NCI-H345 (cell line): ENCODE measurements at places on chromosomes 1 and 21.
A peak's percentile ranks its signal among the peaks of the same experiment; 100 is the strongest.

DNA sequence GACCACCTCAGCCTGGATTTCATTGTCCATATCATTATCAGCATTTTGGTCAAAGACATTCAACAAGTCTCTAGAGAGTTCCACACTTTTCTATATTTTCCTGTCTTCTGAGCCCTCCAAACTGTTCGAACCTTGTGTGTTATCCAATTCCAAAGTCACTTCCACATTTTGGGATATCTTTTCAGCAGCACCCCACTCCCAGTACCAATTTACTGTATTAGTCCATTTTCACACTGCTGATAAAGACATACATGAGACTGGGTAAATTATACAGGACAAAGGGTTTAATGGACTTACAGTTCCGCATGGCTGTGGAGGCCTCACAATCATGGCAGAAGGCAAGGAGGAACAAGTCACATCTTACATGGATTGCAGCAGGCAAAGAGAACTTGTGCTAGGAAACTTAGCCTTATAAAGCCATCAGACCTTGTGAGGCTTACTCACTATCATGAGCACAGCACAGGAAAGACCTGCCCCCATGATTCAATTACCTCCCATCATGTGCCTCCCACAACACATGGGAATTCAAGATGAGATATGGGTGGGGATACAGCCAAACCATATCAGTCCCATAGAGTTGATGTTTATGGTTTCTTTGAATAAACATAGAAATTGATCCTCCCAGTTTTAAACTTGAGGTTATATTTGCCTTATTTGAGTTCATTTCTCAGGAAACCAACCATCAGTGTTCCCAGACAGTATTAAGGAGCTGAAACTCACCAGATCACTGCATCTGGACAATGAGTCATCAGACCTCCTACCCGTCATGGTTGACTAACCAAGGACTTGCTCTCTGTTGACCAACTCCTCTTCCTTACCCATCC, 322.7 kb upstream of the DUSP10 start:
- no peak for DNase-seq

DNA sequence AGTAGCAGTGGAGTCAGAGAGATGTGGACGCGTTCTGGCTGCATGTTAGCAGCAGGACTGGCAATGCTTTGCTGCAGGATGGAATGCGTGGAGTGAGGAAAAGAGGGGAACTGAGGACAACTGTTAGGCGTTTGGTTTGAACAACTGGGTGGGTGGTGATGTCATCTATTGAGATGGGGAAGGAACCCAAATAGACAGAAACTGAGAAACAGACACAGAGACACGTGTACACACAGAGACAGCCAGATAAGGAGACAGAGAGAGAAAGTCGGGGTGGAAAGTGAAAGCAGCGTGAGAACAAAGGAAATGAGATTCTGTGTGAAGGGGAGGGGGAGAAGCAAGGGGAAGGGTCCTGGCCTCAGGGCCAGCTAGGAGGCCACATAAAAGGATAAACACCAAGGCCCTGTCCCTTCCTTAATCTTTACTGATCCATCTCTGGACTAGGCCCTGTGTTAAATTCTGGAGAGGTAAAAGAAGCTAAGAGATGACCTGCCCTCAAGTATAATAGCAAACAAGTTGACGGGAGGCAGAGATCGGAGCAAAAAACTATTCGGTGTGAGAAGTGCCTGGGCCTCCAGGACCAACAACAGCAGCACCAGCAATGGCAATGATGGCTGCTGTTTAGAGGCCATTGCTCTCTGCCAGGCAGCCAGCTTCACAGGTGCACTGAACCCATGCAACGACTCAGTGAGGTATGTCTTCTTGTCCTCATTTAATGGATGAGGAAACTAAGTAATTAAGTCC, 31.6 kb downstream of the VWA5B1 start:
- no peak for DNase-seq

GRCh38 chr1:62391369-62391971, 45.4 kb upstream of the USP1 start:
- DNase-seq = no peak

DNA sequence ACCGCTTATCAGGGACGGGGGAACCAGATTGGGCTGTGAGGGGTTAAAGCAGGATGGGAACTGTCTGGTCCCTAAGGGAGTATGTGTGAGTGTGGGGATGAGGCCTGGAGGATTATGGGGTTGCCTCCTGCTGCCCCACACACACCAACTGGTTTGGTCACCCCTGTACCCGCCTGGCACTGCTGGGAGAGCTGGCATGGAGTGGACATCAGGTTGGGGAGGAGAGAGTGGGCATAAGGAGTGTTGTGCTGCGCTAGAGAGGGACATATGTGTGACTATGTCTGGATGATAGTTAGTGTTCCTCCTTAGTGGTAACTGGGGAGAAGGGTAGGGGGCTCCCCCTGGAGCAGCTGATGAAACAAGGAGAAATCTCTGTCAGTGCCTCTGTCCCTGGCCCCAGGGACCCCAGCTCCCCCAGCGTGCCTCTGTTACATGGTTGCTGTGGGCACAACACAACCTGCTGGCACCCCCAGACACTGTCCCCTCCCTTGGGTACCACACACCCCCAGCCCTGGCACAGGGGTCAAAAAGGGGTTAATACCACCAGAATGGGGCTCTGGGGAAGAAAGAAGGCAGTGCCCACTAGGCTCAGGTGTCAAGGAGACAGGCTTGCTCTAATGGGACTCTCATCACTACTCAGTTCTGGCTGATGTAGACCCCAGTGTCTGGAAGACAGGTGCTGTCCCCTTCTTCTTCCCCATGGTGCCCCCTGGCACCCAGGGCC, 1.9 kb downstream of the ZBTB7B start:
- DNase-seq = no peak

DNA sequence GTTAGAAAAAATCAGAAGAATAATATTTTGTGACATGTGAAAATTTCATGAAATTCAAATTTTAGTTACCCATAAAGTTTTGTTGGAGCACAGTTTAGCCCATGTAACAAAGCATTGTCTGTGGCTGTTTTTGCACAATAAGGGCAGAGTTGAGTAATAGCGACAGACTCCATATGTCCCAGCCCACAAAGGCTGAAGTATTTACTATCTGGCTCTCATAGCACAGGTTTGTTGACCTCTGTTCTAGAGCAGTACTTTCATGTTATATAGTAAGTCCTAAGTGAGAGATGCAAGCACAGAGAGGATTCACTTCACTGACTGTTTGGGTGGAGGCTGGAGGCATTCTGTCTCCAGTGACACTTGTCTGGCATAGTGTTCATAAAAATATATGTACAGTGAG, 6.8 kb downstream of the LAMC1 start:
- peak; percentile 62 for DNase-seq

DNA sequence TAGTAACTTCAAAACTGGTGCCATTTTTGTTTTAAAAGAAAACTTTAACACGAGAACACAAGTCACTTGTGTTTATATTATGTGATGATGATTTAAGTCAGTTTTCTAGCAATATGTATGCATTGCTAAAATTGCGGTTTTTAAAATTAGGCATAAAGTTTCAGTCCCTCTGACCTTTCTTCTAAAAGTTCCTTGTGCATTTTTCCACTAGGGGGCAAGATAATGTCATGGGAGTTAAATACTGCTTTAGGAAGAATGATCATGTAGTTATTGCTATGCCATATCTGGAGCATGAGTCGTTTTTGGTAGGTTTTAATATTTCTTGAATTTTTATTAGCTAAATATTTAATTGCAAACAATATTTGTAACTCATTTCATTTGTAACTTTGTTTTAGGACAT, 10.7 kb downstream of the CDC7 start:
- DNase-seq = peak; percentile 24

- no peak for DNase-seq
Observed at GRCh38 chr1:204528677-204529076, 12.5 kb downstream of the MDM4 start.

DNA sequence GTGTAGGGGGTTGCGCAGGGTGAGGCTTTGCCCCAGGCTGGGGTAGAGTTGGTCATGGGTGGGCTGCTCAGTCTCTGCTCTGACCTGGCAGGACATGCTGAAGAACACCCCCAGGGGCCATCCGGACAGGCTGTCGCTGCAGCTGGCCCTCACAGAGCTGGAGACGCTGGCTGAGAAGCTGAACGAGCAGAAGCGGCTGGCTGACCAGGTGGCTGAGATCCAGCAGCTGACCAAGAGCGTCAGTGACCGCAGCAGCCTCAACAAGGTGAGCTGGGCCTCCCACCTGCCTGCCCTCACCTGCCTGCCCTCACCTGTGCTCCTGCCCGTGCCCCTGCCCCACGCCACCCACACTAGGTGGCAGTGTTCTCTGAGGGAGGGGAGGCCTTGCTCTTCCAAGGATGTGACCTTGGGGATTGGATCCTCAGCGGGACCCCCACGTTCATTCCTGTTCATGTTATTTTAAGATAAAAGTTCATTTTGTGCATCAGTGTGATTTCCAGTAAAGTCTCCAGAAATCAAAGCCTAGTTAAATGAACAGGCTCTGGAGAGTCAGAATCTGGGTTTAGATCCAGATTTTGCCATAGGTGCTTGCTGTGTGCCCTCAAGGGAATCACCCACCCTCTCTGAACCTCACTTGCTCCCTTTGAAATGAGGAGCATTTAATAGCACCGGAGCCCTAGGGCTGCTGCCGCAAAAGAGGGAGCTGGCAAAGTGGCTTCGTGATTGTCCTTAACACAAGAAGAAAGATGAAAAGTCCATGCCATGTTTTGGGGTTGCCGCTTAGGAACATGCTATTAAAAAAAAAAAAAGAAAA, 87.9 kb downstream of the ARHGEF10L start:
- DNase-seq = no peak

DNA sequence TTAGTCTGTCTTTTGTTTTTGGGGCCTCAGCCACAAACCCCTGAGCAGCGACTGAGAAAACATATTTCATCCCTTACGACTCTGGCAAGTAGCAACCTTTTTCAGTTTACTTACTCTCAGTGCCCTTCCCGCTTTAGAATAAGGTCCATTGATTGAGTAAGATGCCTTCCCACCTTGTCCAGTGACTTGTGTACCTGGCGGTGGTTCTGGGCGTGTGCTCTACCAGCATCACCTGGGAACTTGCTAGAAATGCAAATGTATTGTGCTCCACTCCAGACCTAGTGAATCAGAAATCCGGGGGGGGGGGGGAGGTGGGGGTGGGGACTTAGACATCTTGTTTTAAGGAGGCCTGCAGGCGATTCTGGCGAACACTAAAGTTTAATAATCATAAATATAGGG, 72.1 kb downstream of the S1PR1 start:
- DNase-seq = peak; percentile 54

DNA sequence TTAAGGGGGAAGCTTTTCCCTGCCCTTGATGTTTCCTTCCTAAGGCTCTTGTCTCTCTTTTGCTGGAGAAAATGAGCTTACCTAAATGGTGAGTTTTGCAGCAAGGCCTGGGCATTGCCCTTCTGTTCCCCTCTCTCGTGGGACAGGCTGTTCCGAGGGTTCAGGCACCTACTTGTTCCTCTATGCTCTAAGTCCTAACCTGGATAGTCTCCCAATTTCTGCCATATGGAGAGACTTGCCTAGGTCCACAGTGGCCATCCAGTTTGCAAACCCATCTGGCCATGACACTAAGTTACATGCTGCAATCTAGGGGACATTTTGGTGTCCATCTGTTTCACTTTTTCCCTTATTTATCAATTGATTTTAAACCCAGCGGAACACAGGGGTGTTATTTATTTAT, 192.0 kb upstream of the KIAA0040 start:
- DNase-seq = no peak

GRCh38 chr1:245822996-245823395, 668.2 kb downstream of the KIF26B start:
- DNase-seq = no peak

GRCh38 chr1:77824079-77824478, 44.6 kb downstream of the MIGA1 start:
- DNase-seq = no peak

DNA sequence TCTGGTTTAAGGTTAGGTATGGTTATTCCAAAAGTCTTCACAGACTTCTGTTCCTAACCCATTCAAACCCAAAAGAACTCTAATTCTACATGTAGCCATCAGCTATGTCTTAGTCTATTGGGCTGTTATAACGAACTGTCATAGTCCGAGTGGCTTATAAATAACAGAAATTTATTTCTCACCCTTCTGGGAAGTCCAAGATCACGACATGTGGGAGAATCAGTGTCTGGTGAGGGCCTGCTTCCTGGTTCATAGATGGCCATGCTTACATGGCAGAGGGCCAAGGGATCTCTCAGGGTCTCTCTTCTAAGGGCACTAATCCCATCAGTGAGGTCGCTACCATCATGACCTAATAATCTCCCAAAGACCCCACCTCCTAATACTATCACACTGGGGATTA, 103.0 kb upstream of the PPP2R5A start:
- no peak for DNase-seq

DNA sequence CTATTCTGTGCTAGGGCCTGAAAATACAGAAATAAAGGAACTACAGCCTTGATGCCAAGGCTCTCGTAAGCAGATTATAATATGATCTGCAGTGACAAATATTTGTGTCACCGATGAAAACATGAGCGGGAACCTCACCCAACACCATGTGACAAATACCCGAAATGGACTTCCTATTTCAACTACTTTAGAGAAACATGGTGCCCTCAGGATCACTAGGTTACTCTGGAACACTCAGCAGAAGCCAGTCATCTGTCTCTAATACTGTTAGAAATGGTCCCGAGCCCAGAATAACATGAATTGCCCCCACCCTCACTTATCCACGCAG, 463 bp upstream of the VAMP3 start:
- no peak for DNase-seq

DNA sequence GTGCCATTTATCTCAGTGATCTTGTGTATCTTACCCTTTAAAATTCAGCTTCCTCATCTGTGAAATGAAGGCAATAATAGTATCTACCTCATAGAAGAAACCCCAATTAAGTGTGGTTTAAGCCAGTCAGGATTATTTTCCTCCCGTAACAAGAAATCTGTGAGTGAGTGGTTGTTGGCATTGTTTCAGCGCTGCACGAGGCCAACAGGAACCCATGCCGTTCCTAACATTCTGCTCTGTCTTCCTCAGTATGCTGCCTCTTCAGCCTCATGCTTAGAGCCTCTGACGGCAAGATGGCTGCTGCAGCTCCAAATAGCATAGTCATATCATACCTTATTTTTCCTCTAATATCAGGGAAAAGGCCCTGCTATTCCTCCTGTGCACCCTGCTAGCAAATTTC, 289.7 kb downstream of the TM2D1 start:
- no peak for DNase-seq

DNA sequence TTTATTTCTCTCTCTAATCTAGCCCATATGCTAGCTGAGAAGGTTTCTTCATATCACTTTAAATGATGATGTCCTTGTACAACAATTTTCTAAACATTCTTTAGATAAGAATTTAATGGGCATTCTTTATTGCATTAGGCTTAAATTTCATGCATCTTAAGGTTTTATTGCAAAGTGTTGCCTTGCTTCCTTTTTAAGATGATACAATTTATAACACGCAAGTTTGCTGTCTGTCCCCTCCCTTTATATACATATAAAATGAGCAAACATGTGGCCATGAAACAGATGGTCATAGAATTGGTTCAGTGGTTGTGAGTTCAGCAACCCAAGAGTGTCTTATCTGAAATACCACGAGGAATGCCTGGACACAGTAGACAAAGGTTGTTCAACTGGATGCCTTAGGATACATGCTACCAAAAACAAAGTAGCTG, 12.1 kb downstream of the NBPF3 start:
- DNase-seq = no peak

GRCh38 chr1:34113362-34113761, 51.7 kb downstream of the CSMD2 start:
- DNase-seq = no peak
